ENCODE measurements at places on chromosomes 7 and 10.
A peak's percentile ranks its signal among the peaks of the same experiment; 100 is the strongest.

- no peak for DNase-seq
Observed at GRCh38 chr7:50531928-50532327, 33.3 kb downstream of the DDC start.

DNA sequence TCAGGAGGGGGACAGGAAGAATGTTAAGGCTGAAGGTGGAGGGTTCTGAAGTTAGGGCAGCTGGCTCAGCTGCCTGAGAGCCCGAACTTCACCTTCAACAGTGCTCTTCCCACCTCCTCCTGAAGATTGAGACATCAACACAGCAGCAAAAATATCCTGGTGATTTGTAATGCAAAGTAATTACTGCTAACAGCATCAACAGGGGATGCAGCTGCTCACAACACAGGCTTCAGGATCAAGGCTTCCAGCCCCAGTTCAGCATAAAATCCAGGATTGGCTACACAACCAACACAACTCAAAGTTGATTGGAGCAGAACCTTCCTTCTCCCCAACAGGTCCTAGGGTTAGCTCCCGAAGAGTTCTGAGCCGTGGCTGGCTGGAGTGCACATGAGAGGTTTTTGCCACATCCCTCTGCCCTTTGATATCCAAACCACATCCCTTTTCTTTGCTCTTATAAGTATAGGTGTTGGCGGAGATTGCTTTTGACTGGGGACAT lies 242.4 kb downstream of the KIAA1217 start:
- DNase-seq, result no peak

DNA sequence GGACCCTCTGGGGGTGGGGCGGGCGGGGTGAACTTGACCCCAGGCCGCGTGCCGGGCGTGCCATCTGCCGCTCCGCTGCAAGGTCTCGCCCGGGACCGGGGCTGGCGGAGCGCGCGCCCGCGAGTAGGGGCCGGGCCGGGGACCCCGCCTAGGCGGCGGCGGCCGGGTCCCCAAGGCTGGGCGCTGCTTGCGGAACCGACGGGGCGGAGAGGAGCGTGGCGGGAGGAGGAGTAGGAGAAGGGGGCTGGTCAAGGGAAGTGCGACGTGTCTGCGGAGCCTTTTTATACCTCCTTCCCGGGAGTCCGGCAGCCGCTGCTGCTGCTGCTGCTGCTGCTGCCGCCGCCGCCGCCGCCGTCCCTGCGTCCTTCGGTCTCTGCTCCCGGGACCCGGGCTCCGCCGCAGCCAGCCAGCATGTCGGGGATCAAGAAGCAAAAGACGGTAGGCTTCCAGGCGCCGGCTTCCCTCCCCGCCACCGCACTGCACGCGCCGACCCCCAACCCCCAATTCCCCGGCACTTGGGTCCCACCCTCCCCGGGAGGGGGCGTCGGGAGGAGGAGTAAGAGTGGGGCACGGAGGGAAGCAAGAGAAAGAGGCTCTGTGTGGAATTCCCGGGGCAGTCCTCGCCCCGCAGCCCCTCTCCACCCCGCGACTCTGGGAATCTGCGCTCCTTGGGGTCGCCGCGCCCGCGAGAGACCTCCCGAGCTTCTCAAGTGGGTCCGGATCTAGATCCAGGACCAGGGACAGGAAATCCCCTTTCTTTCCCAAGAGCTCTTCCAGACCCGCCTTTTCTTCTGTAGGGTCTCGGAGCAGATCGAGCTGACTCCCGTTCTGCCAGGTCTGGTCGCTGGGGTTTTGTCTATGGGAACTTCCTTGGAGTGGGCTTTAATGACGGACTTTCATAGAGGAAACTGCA lies at the start of gene PAPSS2:
Gene PAPSS2 (plus strand): TSS at position 308 of the 913 bp plus-strand sequence. CDS start 104 bp downstream, at position 412.
- no peak for DNase-seq

- no peak for DNase-seq
Observed at GRCh38 chr7:70376561-70377031, 755.3 kb upstream of the GALNT17 start.

GRCh38 chr7:106021151-106022067 lies 58.3 kb downstream of the CDHR3 start:
- DNase-seq, result no peak

GRCh38 chr10:113882240-113882639 lies 27.8 kb downstream of the NHLRC2 start:
- DNase-seq, result no peak

GRCh38 chr10:68594405-68594804 lies 34.3 kb downstream of the TET1 start:
- DNase-seq, result peak; percentile 46

GRCh38 chr10:124568848-124569622 lies 107.4 kb downstream of the LHPP start:
- DNase-seq, result no peak

DNA sequence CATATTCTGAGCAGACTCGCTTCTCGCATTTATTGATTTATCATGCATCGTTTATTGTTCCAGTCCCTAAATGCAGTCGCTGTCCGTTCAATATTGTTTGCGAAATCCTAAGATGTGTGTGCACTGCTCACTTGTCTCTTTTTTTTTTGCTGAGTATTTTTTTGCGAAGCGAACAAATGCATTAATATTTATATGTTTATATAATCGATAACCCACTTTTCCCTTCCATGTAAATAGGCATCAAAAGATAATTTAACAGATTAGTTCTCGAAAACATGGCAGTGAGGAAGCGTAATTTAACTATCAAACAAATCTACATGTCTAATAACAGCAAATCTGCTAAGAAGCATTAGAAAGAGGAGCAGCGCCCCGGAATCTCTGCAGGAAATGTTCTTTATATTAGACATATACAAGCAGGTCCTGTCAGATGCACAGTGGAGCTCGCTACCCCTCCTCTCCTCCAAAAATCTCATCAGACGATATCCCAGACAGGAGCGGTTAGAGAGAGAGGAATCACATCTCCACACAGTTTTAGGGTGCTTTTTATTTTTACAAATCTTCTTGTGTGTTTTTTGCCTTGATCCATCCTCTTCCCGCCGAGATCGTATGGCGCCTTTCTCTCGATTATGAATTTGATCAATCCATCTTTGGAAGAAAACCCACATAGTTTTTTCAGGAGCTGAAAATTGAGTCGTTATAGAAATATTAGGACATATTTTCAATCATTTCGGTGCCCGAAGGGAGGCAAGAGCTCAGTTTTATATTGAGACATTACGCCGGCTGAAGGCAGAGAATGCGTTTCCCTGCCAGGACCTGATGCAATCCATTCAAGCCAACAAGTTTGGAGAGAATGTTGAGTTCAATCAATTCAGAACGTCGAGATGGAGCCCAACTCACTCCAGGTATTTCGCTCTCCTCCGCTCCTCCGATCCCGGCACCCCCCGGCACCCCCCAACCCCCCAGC lies at the start of gene ARID5B:
Gene ARID5B (plus strand): TSS at position 871 of the 964 bp plus-strand sequence. CDS start 11 bp downstream, at position 882.
- DNase-seq, result peak; percentile 70

DNA sequence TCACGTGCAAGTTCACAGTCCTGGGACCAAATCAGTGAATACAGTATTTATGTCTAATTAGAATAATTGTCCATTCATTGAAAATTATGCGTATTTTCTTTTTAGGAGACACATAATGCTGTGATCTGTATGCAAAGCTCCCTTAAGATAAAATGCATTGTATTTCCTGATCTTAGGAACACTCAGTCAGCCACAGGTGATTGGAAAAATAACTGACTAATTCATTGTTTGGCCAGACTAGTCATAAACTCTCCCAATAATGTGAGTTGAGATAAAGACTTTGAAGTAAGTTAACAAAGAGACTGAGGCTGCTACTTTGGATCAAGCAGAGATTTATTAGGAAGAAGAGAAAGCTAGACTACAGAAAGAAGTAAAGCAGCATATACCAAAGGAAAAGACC lies 182.2 kb downstream of the GNAI1 start:
- DNase-seq, result no peak

DNA sequence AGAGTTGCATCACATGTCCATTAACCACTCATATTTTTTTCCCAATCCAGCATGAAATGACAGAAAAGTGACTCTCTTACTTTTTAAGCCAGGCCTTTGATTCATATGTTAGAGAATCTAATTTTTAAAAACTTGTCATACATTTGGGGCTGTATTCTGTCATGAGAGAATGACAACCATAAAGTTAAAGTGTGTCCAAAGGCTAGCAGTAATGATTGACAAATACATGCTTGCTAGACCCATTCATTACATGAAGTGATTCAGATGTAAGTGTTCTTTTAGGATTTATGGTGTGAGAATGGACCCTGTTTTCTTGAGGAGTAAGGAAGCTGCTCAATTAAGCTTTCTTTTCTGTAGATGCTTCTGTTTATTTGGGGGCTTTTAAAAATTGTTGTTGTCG lies 75.4 kb downstream of the CSTF2T start:
- no peak for DNase-seq

DNA sequence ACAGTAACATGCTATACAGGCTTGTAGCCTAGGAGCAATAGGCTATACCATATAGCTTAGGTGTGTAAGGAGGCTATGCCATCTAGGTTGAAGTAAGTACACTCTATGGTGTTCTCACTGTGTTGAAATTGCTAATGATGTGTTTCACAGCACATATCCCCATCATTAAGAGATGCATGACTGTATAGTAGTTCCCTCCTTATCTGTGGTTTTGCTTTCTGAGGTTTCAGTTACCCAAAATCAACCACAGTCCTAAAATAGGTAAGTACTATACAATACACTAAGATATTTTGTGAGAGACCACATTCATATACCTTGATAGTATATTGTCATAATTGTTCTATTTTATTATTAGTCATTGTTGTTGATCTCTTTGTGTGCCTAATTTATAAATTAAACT lies 12.7 kb downstream of the FZD1 start:
- no peak for DNase-seq

- DNase-seq, result no peak
Observed at GRCh38 chr10:92082583-92083280, 159.2 kb downstream of the BTAF1 start.

GRCh38 chr7:81725812-81726127 lies 44.1 kb downstream of the HGF start:
- no peak for DNase-seq

DNA sequence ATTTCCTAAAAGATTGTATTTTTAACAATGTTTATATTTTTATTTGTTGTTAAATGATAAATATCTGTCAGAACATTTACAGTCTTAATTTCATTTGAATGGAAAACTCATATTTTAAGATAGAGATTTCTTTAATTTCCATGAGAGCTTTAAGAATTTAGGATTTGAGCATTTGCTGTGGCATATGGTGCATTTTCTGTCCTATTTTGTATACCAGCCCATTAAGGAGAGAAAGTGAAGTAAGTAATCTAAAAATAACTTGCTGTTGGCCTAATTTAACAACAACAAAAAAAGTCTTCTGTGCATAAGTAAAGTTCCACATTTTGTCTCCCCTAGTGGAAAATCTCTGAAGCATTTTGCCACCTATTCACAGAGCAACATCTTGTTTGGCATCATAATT lies 190.9 kb upstream of the PPP1R3A start:
- DNase-seq, result no peak

- DNase-seq, result peak; percentile 20
Observed at GRCh38 chr7:30450240-30450982, 28.2 kb downstream of the NOD1 start.

DNA sequence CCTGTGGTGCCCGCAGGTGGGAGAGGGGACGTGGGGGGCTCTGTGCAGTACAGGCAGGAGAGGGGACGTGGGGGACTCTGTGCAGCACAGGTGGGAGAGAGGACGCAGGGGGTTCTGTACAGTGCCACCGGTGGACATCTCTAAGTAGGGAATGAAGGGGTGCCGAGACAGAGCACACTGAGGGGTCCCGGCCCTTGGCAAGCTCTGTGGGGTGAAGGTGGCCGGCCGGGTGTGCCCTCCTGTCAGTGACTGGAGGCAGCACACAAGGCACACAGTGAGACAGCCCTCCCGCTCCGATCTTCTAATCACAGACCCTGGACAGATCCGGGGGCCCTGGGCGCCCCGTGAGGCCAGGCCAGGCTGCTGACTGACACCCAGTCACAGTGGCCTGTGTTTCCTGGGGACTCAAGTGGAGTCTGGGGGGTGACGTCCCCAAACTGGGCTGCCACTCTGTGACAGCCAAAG lies 11.2 kb downstream of the GPR146 start:
- no peak for DNase-seq

DNA sequence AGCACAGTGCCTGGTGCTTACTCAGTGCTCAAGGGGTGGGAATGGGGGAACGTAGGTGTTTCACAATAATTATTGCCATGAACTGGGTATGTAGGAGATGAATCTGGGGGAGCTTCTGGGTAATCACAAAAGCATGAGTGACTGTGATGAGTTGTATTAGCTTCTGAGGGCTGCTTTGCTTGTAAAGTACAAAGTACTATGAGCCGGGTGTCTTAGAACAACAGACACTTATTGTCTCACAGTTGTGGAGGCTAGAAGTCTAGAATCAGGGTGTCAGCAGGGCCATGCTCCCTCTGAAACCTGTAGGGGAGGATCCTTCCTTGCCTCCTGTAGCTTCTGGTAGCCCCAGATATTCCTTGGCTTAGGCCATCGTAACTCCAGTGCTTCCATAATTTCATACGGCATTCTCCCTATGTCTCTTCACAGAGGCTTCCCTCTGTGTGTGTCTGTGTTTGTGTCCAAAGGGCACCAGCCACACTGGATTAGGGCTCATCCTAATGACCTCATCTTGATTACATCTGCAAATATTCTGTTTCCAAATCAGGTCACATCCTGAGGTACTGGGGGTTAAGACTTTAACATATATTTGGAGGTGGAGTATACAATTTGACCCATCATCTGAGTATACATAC lies 84.8 kb upstream of the AGBL3 start:
- DNase-seq, result no peak

DNA sequence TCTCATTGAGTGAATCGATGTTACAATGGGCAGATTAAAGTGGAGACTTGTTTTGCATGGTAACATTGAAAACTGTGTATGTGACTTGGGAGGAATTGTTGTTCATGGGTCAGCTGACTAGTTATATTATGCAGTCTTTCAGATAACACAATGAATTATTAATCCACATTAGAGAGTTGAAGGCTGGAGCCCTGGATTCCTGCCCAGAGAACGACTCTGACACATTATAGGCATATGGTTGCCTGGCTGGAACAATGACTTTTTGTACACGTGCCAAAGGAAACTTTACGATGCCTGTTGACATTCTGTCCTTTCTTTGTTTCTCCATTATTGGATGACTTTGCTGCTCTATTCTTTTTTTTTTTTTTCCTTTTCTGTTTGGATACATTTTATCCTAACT lies 52.3 kb upstream of the TMEM229A start:
- DNase-seq, result peak; percentile 92

- no peak for DNase-seq
Observed at GRCh38 chr7:106163257-106163656, 51.1 kb upstream of the SYPL1 start.

DNA sequence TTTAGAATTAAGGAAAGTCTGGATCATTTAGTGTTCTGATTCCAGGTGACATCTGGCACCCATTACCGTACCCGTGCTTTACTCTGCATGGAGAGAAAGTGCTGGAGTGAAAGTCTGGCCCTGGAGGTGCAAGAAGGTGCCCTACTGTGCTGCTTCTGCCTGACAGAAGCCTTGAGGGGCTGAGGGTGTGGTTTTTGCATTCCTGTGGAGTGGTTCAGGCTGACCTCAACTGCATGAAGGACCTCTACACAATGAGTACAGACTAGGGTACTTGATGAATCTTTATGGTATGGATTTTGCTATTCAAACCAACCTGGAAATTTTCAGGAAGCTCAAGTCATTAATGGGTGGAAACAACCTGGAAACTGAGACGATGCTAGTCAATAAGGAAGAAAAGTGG lies 45.1 kb upstream of the GSAP start:
- no peak for DNase-seq

- DNase-seq, result no peak
Observed at GRCh38 chr7:70857793-70858545, 274.0 kb upstream of the GALNT17 start.
